ENCODE measurements at places on chromosomes 12 and 14. TPM values are rescaled to one million over a fixed set of nuclear protein-coding genes. Genes with fewer than 3 reads are reported as not detected.

DNA sequence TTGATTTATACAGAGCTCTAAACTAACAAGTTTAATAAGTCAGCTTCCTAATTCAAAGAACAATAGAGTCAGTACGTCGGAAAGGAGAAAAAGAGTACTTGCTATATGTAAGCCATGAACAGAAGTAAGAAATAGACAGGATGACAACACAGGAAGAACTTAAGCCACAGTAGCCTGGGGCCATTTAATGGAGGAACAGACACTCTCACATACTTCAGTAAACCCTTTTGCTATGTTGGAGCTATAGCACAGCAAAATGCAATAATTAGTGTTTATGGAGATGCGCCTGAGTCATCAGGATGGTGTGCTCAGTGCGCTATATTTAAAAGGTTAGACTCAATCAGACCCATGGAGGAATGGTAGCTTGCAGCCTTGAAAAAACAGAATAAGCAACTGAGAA is 61.0 kb downstream of the SRGAP1 start:
- DNase-seq, result no peak

GRCh38 chr12:70045514-70045913 is 197.7 kb upstream of the CNOT2 start:
- DNase-seq, result no peak

DNA sequence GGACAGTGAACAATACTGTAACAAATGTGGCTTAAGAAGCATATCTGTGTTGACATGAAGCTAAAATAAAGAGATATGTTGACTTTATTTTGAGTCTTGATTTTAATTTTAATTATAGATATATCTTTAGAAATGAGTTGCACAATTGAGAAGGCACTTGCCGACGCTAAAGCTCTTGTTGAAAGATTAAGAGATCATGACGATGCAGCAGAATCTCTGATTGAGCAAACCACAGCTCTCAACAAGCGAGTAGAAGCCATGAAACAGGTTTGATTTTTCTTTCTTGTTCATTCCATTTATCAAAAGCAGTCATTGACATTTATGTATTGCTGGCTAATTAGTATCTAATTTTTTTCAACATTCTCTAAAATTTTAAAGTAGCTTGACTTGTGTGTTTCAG is 15.8 kb downstream of the FGFR1OP2 start:
- DNase-seq, result no peak

- DNase-seq, result no peak
Measured at GRCh38 chr12:71141378-71141926, 16.3 kb downstream of the TSPAN8 start.

Gene SLCO1A2
- total RNA-seq, result not detected
